ENCODE measurements at places on chromosomes 3 and 15.

DNA sequence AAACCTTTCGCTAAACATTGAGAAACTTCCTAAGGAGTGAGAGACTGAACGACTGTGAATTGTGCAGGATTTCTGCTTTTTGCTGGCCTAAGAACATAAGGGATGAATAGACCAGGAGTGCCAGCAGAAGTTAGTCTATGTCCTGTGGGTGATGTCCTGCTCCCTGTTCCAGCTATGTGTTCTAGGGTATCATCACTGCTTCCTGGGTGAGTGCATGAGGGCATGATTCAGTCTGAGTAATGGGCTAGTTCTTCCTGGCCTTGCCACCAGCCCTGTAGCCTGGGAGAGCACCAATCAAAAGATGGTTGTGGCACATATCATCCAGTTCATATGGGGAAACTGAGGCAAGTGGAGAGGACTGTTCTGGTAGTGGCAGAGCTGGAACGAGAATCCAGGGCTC lies 153.9 kb upstream of the TPM1 start:
- DNase-seq, result no peak

GRCh38 chr3:178868681-178869080 lies 202.9 kb downstream of the ZMAT3 start:
- no peak for DNase-seq

- no peak for DNase-seq
Observed at GRCh38 chr3:52494886-52495495, at the start of gene STAB1. TSS of gene STAB1 (plus strand) at chr3:52495338. CDS start at chr3:52495414, 76 bp downstream.

DNA sequence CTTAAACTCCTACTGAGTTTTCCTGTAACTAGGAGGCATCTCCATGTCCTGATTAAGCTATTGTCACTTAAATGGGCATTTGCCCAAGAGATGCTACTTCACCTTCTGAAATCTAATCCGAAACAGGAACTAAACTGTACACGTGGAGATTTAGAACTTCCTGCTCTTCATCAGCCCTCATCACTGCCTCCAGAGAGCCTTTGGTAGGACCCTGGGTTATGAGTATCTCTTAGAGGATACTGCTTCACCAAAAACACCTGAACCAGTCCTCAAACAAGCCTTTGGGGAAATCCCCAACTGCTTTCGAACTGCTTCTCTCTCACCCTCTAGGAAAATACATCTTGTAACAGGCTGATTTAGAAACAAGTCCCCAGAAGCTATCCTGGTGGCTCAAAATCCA lies 320.3 kb downstream of the GAP43 start:
- no peak for DNase-seq

DNA sequence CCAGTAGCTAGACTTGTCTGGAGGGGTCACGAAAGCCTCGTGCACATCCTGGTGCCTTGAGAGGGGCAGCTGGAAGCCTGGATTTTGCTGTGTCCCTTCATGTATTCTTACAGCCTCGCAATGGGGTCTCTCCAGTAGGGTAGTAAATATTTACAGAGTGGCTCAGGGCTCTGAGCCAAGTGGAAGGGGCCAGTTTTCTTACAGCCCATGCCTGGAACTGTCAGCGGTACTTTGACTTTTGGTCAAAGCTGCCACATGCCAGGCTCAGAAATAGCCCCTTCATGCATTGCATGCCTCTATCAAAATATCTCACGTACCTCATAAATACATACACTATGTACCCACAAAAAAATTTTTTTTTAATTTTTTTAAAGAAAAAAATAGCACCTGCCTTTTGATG lies 119.2 kb downstream of the OSBPL10 start:
- no peak for DNase-seq

GRCh38 chr3:15055019-15055557 lies 10.0 kb downstream of the MRPS25 start:
- no peak for DNase-seq

DNA sequence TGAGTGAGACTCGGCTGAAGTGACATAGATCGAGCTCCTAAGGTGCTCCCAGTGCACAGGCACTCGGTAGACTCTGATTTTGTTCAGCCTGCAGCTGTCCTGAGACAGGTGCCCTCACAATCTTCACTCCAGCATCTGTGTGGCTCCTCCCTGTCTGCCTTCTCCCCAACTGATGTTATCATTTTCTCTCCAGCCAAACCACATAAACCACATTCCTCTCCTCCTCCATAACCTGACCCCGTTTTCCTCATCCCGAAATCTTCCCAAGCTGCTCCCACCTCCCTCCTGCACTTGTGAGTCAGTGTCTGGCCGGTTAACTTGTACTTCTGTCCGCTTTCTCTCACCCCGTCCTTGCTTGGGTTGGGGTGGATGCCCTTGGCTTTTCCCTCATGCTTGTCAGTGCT lies 93.3 kb upstream of the HACD2 start:
- no peak for DNase-seq

- no peak for DNase-seq
Observed at GRCh38 chr3:52040600-52040999, 15.8 kb downstream of the DUSP7 start.

GRCh38 chr3:105836533-105836932 lies 32.3 kb downstream of the CBLB start:
- DNase-seq, result no peak

DNA sequence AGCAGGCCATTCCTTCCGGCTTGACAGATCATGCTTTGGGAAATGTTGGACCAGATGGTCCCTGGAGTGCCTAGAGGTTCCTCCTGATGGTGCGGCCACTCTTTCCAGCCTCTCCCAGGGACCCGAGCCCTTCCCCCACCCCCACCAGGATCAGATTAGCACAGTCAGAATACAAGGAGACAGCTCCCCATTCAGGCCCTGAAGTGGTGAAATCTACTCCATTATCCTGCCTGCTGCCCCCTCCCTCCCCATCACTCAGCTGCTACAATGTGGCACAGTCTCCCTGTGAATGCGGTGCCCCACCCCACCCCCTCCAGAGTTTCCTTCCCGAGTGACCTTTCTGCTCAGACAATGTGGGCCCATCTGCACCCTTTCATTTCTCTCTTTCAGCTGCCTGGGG lies 29.4 kb downstream of the RNU5B-1 start:
- DNase-seq, result no peak

- DNase-seq, result peak; percentile 34
Observed at GRCh38 chr3:122313281-122313680, 11.8 kb upstream of the CSTA start.

- DNase-seq, result no peak
Observed at GRCh38 chr3:80232760-80233159, 465.0 kb upstream of the ROBO1 start.

- peak; percentile 65 for DNase-seq
Observed at GRCh38 chr3:109731639-109732473, 394.5 kb upstream of the DPPA4 start.

GRCh38 chr15:77578641-77579372 lies 53.9 kb downstream of the LINGO1 start:
- DNase-seq, result no peak

- no peak for DNase-seq
Observed at GRCh38 chr3:133983576-133984560, 45.9 kb downstream of the SLCO2A1 start.

Data from Kasumi-1 (cell line).